Activated T-cell treated with anti-CD3 and anti-CD28 coated beads for 4 hours (primary cell): ENCODE measurements at places on chromosomes 4 and X.

DNA sequence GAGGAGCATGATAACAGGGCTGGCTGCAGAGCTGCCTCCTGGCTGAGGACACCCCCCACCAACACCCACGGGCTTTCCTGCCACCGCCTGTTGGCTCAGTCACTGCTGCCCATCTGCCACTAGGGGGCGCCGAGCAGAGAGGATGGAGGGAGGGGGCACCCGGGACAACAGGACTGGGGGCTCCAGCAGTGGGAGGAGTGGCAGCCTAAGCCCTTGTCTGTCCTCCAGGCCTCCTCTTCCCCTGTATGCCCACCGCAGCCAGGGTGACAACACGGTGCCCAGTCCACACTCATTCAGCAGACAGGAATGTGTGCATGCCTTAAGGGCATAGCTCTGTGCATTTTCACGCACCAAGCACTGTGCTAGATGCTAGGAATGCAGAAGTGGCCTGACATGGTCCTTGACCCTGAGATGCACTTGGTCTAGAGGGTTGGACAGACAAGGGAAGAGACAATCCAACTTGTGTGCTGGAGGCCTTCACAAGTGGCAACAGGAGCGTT, 149.9 kb downstream of the AMMECR1 start:
- DNase-seq: peak; percentile 30

DNA sequence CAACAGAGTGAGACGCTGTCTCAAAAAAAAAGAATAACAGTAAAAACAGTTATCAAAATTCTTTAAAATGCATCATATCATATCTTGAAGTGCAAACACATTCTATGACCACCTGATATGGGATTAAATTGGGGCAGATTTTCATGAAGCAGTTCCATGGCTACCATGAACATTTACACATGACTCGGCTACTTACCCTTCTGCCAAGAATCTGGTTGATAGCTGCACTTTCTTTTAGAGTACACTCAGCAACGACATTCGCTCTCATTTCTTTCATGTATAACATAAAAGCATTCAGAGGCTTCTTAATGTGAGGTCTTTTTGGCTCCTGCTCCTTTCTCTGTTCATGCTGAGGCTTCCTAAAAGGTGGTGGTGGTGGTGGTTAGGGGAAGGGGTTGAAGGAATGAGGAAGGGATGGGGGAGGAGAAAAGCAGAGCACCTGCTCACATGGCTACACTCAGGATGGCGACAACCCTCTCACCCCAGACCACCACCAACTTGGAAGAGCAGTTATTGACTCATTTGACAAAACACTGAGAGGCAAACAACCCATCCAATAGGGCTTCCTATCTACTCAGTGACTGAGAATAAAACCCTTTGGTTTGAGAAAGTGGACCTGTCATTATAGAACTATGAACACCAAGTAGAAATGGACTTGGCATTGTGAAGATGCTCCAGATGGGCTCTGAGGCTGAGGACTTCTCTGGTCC, 88.5 kb downstream of the HADH start:
- no peak for DNase-seq

GRCh38 chr4:18138076-18138665, 116.6 kb upstream of the LCORL start:
- DNase-seq: no peak

DNA sequence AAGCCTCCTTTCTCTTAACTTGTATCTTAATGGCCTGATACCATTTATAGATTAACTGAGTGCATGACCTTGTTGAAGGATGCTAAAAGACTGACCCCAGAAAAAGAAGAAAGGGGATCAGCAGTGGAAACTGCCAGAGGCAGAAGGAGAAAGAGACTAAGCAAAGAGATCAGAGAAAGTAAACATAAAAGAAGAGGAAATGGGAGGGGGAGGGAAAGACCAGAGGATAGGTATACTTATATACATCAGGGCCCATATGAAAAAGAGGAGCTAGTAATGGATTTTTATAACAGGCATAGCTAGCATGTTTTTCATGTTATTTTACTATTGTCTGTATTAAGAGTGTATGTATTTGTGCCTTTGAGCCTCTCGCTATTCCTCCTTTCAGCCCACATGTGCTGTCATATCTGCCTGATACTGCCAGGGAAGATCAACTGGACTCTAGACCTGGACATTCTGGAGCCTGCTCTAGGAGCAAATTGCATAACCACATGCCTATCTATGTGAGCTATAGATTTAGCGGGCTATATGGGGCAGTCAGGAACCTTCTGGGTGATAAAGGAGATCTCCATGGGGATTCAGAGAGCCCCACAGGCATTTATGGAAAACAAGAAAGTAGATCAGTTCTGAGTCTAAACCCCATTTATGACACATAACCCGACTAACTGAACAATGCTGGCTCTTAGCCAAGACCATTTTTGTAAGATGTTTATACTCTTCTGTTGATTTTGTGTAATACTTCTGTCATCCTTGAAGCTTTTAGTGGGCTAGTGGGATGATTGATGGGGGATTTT, 13.4 kb upstream of the SNX12 start:
- no peak for DNase-seq

- no peak for DNase-seq
Observed at GRCh38 chr4:1200425-1201035, 28.1 kb upstream of the SPON2 start.

DNA sequence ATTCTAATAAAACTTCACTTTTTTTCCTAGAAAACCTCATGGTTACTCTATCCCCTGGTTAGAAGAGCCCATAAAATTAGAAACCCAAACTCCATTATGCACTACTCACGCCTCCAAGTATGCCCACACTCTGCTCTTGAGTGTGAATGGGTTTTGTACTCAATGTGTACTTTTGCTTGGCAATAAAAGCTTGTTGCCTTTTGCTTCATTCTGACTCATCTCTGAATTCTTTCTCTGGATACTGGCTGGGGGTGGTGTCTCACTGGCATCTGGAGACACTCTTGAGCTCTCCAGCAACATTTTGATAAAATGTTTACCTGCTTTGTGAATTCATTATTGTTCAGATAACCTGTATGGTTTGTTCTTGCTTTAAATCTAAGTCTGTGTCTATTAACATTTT, 963.3 kb downstream of the TRAM1L1 start:
- no peak for DNase-seq

DNA sequence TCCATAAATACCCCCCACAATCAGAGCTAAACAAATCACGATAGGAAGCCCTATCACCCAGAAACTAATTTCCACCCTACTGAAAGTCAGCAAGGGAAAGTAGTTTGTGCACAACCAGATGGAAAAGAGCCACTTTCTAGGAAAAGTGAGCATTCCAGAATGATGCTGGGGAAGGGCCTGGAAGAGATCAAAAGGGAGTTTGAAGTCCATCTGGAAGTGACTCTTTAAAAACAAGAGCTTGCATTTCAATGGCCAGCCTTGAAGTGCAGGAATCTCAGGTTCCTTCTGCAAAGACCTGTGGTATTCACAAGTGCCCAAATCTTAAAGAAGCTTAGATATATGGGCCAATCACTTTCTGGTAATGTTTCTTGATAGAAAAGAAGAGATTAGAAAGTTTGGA, 97.0 kb upstream of the LDB2 start:
- DNase-seq: no peak

- DNase-seq: no peak
Observed at GRCh38 chr4:165440415-165441158, 61.8 kb downstream of the CPE start.

DNA sequence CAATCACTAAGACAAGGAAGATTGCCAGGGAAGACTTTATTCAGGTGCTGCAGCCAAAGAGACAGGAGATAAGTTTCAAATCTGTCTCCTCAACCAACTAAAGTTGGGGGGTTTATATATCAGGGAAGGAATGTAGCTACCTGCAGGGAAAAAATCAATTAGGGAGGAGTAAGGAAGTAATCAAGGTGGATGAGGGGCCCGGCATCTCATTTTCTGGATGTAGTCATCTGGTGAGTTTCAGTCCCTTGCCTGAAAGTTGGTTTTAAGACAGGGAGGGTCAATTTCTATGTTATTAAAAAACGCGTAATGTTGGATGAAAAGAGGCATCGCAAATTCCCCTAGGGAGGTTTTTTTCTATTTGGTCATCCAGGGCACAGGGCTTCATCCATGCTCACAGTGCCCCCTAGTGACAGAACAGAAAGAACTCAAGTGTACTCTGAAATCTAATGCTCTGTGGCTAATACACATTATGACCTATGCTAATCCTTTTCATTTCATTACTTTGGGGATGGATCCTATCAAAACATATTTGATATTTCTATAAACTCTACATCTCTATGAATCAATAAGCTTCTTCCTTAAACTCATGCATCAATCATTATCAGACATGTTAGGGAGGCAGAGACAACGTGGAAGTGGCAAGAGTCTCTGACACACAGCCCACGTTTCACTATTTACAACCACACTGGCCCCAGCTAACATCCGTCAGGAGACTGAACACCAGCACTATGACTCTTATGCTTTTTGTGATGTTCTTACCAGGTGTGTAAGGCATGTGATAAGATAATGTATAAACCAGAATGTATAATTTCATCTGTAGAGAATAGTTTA, 1577.0 kb upstream of the TENM3 start:
- DNase-seq: no peak

DNA sequence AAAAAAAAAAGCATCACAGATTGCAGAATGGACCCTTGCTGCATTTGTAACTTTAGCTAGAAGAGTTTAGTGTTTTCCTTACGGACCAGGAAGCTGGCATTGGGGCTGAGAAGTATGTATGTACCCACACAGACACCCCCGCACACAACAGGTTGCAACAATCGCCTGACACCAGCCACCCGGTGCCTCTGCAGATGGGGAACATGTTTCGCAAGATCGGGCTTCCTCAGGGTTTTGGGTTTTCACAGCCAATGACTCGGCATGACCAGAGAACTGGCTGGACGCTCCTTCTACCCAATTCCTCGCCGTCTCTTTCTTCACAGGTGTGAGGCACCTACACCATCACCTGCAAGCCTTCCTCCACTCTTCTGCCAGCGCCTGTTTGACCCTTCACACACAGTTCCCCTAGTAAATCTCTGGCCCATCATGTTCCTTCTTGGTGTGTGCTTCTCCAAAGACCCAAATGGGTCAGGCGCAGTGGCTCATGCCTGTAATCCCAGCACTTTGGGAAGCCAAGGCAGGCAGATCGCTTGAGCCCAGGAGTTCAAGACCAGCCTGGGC, 70.4 kb downstream of the DHRSX start:
- DNase-seq: no peak

- DNase-seq: no peak
Observed at GRCh38 chr4:10664408-10664807, 20.2 kb downstream of the CLNK start.

- no peak for DNase-seq
Observed at GRCh38 chr4:78693777-78694456, 82.2 kb upstream of the BMP2K start.

- no peak for DNase-seq
Observed at GRCh38 chr4:183639291-183639690, 19.7 kb downstream of the RWDD4 start.

- DNase-seq: no peak
Observed at GRCh38 chr4:62622089-62622488, 1422.0 kb downstream of the ADGRL3 start.

DNA sequence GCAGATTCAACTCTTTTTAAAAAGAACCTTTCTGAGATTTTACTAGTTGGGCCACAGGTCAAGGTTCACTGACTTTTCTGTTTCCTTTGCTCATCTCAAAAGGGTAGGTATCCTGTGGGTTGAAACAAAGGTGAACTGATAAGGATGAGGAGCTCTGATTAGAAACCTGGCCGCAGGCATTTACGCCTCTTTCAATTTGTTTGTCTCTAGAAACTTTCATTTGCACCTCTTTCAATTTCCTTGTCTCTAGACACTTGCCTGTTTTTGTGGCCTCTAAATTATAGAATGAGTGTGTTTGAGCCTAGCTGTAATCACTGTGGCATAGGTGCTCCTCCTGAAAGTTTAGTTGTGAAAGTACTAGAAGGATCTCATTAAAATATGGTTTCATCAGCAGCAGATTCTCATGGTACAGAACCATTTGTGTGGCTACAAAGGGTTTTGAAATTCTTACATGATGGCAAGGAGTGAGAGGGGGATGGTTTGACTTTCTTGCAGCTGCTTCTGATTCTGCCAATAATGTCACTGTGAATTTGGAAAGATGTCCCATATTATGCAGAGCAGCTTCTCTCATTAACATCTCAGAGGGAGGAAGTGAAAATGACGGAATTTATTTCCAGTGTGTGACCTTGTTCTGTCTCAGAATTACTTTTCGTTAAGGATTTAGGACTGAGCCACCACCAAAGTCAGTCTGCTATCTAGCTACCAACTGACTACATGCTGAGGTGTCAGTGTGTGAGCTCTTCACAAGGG, 142.2 kb downstream of the SH2D1A start:
- DNase-seq: no peak

- no peak for DNase-seq
Observed at GRCh38 chr4:72319601-72320021, 249.4 kb downstream of the ADAMTS3 start.

DNA sequence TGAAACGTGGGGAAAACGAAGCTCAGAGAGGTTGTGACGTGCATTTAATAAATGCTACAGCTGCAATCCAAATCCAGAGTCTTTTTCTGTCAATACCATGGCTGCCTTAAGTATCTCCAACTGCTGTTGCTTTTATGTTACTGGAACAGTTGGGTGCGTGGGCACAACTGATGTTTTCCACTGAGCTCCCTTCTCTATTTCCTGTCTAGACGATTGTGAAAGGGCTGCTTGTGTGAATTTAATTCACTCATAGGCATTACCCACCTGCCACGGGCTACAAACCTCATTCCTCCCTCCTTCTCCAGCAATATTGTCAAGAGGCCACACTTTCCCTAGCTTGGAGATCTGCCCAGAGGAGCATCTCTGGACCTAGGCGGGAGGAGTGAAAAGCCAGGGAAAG, 526.0 kb downstream of the MID1IP1 start:
- DNase-seq: peak; percentile 26

DNA sequence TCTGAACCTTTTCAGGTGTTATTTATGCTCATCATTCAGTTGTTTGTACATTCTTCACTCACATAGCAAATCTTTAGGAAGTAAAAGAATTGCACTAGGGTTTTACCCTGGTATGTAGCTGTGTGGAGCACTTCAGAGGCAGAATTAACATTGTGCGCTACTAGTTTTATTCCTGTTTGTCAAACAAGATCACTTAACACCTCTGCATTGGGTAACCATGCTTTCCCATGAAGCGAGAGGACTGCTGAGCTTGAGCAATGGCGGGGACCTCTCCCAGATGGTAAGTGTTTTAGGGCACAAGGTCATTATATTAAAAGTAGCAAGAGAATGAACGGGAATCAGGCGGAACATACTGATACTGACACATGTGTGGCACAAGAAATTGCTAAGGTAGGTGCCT, 59.2 kb downstream of the SHROOM3 start:
- no peak for DNase-seq

DNA sequence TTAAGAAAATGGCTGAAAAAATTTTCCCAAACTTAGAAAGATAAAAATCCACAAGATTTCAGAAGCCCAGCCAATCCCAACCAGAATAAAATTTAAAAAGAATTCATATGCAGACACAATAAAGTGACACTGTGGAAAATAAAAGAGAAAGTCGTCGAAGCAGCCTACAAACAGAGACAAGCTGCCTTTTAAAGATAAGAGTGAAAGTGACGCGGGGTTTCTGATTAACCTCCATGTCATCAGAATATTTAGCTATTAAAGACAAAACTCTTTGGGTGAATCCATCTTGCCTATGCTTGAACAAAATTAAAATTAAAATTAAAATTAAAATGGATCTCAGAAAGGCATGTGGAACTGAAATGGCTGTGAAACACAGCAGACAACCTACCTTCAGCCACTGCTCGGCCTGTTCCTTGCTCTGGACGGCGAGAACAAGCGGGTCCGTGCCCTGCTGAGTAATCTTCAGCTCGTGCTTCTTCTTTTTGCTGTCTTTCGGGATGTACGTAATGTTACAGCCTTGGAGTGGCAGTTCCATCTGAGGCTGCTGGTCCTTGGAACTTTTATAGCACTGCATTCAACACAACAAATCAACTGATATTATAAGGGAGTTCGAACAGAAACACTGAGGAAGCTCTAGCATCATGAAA, 101.4 kb downstream of the AFAP1 start:
- no peak for DNase-seq
